T-helper 17 cell (primary cell): ENCODE measurements at places on chromosomes 7 and 10.

DNA sequence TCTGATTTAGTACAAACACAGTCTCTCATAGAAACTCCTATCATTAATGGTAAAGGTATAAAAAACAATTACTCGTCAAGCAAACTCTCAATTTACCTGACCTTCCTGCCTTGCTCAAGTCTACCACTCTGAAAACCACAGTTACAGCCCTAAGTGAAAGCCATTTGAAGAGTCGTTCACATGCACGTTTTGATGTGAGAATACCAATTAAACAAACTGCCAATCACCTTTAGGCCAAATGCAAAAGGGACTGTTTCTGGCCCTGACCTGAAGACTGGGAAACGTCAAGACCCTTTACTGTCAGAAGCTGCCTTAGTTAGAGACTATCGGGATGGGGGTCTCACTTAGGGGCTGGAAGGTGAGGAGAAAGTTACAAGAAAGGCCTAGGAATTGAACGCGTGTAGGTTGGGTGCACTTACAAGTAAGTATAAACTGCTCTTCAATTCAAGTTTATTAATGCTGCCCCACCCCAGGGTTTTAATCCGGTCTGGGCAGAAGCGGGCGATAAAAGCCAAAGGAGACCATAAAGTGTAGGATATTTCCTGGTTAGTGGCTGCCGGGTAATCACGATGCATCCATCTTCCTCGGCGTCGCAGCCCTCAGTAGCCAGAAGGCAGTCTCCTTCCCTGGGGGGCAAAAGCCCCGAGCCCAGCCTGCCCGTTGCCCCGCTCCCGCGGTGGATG is 935 bp downstream of the TM9SF3 start:
- no peak for DNase-seq

GRCh38 chr10:131731780-131732630 is 168.8 kb upstream of the PPP2R2D start:
- no peak for DNase-seq

DNA sequence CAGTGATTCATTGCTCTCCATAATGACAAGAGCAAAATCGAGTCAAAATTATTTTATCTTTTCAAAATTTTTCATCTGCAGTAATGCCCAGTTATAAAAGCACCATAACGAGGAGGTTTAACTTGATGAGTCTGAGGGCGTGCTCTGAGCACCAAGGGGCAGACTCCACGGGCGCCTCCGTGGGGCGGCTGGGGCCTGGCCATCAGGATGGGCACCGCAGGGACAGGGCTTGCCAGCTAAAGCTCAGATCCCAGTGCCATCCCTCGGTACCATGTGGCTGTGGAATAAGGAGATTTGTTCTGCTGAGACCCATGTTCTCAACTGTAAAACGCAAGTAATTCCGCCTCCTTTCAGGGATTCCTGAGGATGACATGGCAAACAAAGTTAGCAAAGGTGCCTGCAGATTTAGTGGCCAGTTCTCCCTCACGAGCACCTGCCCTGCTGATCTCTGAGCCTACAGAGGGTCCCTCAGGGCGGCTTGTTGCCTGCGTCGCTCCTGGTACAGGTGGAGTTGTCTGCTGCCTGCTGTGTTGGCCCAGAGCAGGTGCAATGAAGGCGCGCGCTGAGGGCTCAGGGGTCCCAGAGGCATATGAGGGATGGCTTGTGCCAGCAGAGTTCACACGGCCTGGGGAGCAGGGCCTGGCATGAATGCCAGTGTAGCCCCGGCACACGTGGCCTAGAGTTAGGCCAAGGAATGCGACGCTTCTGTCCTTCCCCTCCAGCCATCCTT is 584.4 kb downstream of the TCERG1L start:
- DNase-seq = no peak

DNA sequence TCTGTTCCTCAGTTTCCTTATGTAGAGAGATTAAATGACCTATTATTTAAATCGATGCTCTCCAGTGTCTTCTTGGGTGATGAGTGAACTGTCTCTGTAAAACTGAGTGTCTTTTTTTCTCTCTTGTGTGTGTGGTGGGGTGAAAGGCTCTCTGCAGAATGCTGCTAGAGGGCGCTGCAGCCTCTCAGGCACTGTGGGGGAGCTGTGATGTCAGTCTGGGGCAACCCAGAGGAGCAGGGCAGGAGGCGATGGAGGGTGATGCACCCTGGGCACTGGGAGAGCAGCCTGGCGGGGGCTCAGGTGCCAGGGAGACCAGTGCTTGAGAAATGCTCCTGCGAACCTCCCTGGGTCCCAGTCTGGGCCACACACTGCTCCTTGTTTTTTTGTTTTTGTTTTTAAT is 110.1 kb upstream of the POM121L12 start:
- no peak for DNase-seq

DNA sequence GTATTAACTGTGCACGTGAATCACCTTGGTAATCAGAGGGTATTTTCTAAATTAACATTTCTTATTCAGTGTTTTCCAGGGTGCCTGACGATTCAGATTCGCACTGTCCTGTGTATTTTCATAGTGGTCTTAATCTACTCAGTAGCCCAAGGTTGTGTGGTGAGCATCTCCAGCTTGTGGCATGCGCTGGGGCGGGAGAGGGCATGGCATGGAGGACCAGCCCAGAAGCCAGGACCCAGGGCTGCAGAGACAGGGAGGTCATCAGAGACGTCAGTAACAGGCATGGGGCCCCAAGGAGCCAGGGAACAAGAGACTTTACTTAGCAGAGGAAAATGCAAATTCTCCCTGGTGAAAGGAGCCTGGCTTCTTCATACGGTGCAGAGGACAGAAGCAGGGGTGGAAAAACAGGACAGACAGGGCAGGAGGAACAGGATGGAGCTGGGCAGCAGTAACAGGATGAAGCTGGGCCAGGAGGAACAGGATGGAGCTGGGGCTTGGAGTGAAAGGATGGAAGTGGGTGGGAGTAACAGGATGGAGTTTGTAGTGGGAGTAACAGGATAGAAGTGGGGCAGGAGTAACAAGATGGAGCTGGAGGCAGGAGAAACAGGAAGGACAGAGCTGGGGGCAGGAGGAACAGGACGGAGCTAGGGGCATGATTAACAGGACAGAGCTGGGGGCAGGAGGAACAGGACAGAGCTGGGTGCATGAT is 110.9 kb downstream of the ADCY1 start:
- no peak for DNase-seq

GRCh38 chr7:44287488-44288380 is 37.7 kb downstream of the CAMK2B start:
- DNase-seq = peak; percentile 2

DNA sequence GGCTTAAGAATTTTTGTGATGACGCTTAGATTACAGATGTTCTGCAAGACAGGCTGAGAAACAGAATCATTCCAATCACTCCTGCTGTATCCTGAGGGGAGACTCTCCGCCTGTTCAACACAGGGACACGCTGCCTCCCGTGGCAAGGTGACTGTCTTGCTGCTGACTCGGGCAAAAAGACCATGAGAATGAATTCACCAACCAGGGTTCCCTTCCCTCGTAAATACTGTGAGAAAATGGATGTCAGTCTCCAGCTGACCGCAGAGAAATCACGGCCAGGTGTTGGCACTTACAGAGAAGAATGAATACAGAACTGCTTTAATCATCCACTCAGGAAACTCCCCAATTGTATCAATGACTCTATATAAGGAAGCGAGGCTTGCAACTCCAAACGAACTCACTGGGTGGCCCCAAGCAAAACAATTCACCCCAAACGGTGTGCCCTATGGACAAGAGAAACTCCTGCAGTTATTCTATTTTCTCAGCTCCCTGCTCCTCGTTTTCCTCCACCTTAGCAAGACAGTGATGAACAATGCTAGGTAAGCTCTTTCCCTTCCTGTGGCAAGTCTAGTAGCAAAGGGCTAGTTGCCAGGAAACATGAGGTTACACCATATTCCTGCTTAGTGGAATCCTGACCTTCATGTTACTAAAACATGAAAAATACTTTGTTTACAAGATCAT is 22.8 kb downstream of the GNA12 start:
- DNase-seq = no peak

- DNase-seq = no peak
Observed at GRCh38 chr7:22890773-22891172, 68.1 kb upstream of the TOMM7 start.

- DNase-seq = no peak
Observed at GRCh38 chr10:124231168-124232155, 138.1 kb upstream of the CHST15 start.

- no peak for DNase-seq
Observed at GRCh38 chr10:70191972-70192305, 21.6 kb upstream of the SAR1A start.

- DNase-seq = no peak
Observed at GRCh38 chr7:15782656-15783055, 96.2 kb upstream of the MEOX2 start.

DNA sequence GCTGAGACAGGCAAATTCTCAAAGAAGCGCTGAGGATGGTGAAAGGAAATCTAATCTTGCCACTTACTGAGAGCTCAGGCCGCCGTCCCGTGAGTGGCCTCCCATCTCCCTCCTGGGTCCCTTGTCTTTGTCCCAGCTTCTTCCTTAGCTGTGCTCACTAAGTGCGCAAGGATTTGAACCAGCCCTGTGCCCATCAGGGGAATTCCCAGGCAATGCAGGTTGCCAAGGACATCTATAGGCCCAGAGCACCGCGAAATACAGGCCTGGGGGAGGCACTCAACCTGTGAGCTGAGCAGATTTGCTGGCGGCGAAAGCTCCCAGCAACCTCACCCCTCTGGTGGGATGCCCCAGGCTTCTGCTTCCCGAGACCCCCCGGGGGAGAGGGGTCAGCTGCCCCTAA is 64.8 kb downstream of the OAT start:
- no peak for DNase-seq

- no peak for DNase-seq
Observed at GRCh38 chr10:108180878-108181277, 1016.4 kb upstream of the SORCS1 start.

- DNase-seq = no peak
Observed at GRCh38 chr7:130148561-130148960, 56.6 kb downstream of the TMEM209 start.
